ENCODE measurements at places on chromosomes 16 and 17. TPM values are rescaled to one million over a fixed set of nuclear protein-coding genes. Genes with fewer than 3 reads are reported as not detected.

NTN1 gene
- 14.5 TPM for total RNA-seq

- no peaks in the 10 kb centered on the region for H3K27me3 ChIP-seq
- no peak overlapping the region for H3K27ac ChIP-seq
- no peaks in the 10 kb centered on the region for H3K4me1 ChIP-seq
These were observed 448.1 kb upstream of the CA10 start for GRCh38 chr17:52606590-52606989.

MLKL gene
- 4.8 TPM for total RNA-seq

XYLT1 gene
- 0.62 TPM for total RNA-seq

DNA sequence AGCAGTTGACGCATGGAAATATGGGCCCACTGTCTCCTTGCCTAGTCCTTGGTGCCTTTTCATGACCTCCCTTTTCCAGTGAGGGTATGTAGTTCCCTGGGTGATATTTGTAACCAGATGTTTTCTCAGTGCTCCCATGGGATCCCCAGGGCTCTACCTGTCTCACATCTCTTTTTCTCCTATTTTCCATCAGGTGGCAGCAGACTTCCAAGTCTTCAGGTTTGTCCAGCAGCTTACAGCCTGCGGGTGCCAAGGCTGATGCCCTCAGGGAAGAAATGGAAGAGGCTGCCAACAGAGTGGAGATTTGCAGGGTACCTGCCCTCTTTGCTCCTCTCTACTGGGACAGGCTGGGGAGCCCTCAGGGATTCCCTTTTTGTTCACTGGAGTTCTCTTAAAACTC is 89.1 kb downstream of the ELAC2 start:
- no peaks in the 10 kb centered on the region for H3K4me1 ChIP-seq
- no peak for DNase-seq

DNA sequence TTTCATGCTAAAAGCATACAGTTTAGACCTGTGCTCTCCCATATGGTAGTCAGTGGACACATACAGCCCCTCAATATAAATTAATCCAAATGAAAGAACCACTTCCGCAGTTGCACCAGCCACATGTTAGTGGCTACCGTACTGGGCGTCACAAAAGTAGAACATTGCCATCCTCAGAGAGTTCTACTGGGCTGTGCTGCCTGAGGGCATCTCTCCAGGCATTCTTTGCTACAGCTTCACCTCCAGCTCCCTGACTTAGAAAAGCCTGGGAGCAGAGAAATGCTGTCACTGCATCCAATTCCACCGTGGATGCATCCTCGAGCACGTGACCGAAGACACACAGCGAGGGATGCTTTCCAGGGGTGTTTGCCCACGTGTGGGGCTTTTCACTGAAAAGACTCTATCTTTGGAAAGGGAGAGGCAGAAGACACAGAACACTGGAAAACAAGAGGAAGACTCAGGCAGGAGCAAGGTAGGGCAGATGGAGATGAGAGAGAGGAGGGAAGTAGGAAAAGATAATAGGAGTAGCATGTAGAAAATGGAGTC is 86.4 kb downstream of the GAS7 start:
- no peak for DNase-seq
- no peaks in the 10 kb centered on the region for H3K27me3 ChIP-seq
- no peak overlapping the region for H3K27ac ChIP-seq

C16orf46 gene
- total RNA-seq = 1.2 TPM

DNA sequence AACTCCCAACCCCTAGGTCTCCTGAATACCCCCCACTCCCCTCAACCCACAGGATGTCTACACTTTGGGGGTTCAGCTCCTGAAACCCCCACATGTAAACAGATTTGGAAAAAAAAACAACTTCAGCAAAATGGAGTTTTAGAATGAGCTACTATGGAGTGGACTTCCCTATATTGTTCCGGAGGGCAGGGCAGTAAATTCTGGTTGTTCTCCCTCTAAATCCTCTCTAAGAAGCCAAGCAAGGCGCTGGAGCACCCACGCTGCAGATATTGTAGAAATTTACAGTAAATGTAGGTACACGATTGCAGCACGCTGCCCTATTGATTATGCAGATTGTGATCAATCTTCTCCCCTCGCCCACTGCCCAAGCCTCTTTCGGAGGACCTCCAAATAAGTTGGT is 8.5 kb upstream of the ZFHX3 start:
- H3K27me3 ChIP-seq = no peaks in the 10 kb centered on the region
- peaks cover 29% of the 10 kb centered on the region for H3K4me1 ChIP-seq
- DNase-seq = no peak
- H3K4me3 ChIP-seq = peak overlapping the region; percentile 60
- H3K36me3 ChIP-seq = no peaks in the 10 kb centered on the region
- H3K27ac ChIP-seq = peak overlapping the region; percentile 84

NRN1L gene
- total RNA-seq = 1.1 TPM

DNA sequence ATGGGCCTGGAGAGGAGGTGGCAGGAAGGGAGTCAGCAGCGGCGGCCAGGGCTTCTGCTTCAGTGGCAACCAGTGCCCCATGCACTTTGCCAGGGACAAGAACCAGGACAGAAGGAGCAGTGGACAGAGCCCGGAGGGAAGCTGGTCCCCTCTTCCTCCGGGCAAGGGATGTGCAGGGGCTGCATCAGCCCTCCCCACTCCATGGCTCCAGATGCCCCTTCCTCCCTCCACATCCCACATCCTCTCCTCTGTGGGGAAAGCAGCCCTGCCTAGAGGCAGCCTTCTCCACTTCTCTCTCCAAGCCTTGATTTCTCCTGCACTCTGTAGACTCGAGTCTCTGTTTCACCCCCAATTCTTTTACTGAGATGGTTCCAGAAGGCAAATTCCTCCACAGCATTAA is 50.4 kb downstream of the AIPL1 start:
- H3K4me1 ChIP-seq = no peaks in the 10 kb centered on the region
- no peaks in the 10 kb centered on the region for H3K36me3 ChIP-seq
- H3K4me3 ChIP-seq = no peak overlapping the region
- no peaks in the 10 kb centered on the region for H3K27me3 ChIP-seq

- peaks cover 75% of the 10 kb centered on the region for H3K4me1 ChIP-seq
- no peaks in the 10 kb centered on the region for H3K27me3 ChIP-seq
- DNase-seq = no peak
- H3K27ac ChIP-seq = no peak overlapping the region
These were observed 19.5 kb downstream of the ANKRD40 start for GRCh38 chr17:50688245-50688644.

DNA sequence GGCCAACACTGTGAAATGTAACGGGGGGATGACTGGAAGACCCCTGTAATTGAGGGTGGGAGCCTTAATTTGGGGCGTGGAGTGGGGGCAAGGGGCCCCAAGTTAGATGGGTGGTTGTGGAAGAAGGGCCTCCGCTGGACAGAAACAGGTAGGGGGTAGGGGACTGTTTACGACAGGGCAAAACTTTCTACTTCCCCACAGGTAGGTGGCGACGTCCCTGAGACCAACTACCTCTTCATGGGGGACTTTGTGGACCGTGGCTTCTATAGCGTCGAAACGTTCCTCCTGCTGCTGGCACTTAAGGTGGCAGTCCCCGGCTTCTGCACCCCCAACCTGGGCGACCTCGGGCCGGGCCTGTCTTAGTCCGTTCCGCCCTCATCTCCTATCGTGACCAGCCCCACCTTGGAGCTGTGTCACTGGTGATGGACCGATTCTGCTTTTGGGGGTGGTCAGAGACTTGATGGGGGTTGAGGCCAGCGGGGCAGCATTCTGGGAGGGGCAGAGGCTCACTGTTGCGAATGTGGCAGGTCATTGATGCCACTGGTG is 6.8 kb downstream of the PPP4C start:
- H3K27ac ChIP-seq = no peak overlapping the region
- no peak for DNase-seq
- 0 out of 2 replicates have a peak, but pooled peaks cover 5% of the 10 kb centered on the region for H3K4me1 ChIP-seq
- H3K36me3 ChIP-seq = peaks cover 9% of the 10 kb centered on the region
- H3K27me3 ChIP-seq = no peaks in the 10 kb centered on the region

GRCh38 chr16:68866933-68867332 is 23.6 kb downstream of the TANGO6 start:
- no peak for DNase-seq
- no peaks in the 10 kb centered on the region for H3K27me3 ChIP-seq
- no peaks in the 10 kb centered on the region for H3K36me3 ChIP-seq
- H3K4me3 ChIP-seq = no peak overlapping the region
- H3K4me1 ChIP-seq = no peaks in the 10 kb centered on the region
- no peak overlapping the region for H3K27ac ChIP-seq

Measured in Panc1 (cell line).